ENCODE measurements at places on chromosomes 6 and 20.

DNA sequence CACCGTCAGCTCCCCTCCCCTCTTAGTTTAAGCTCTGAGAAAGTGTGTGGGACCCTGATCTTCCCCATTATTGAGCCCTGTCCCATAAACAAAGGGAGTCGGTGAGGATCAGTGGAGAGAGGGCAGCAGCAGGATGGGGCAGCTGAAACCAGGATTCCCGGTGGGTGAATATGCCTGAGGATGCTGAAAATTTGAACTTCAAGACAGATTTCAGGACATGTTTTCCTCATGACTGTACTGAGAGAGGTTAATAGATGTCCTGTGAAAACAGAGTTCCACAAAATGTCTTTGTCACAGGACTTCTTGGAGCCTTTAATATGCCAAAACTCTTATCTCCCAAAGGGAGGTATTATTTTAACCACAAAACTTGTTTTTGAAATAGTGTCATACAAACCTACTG lies 53.5 kb upstream of the SLC22A16 start:
- DNase-seq, result peak; percentile 51

- no peak for DNase-seq
These were observed 49.3 kb downstream of the SPATA2 start for GRCh38 chr20:49866051-49866450.

- DNase-seq, result no peak
These were observed 17.8 kb upstream of the TAGAP start for GRCh38 chr6:159062564-159062945.

DNA sequence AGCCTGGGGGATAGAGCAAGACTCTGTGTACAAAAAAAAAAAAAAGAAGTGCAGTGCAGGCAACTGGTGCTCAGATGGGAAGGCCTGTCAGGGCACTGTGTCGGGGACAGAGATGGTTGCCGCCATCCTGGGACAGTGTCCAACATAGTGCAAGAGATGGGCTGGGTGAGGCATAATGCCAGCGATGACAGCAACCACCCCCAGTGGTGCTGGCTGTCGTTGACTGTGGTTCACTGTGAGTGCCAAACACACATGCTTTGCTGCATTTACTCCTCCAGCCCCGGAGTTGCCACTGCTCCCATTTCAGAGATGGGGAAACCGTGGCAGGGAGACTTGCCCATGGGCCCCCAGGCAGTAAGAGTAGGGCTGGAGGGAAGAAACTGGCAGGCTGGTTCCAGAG lies 5.2 kb upstream of the C20orf203 start:
- no peak for DNase-seq

- peak; percentile 47 for DNase-seq
These were observed 5.3 kb upstream of the FNDC1 start for GRCh38 chr6:159163901-159164370.

- DNase-seq, result no peak
These were observed 5.7 kb downstream of the VSX1 start for GRCh38 chr20:25076201-25076600.
